ENCODE measurements at places on chromosomes 3 and 15.

DNA sequence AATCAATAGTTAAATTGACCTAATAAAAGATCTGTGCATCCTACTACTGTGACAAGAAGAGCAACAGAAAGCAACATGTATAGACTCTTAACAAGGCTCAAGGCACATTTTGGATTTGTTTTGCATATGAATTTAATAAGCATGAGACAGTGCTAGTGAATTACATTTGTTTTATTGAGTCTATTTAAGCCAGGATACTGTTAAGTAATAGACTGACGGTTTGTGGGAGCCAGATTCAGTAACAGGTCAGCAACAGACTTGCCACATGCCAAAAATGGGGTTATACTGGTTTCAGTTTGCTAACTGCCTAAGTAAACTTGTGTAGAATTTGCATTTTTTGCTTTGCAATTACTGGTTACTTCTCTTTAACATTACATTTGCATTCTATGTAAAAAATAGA, 54.0 kb downstream of the MBNL1 start:
- DNase-seq = no peak

- DNase-seq = no peak
Measured at GRCh38 chr3:12878141-12878574, 36.8 kb upstream of the RPL32 start.

- DNase-seq = no peak
Measured at GRCh38 chr3:106447723-106448301, 579.0 kb upstream of the CBLB start.

DNA sequence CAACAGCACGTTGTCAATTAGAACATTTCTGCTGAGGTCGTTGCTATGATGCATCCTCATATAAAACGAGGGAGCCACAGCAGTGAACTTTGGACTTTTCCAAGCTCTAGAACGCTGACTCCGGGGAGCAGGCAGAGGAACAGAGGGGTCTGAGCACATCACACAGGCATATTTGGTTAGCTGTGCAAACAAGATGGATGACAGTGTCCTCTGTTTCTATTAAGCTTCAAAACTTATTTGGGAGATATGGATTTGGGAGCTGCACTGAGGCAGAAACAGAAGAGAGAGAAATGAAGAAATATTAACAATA, 278.0 kb upstream of the TBL1XR1 start:
- no peak for DNase-seq

GRCh38 chr15:46304321-46304720, 669.5 kb downstream of the SQOR start:
- DNase-seq = no peak

DNA sequence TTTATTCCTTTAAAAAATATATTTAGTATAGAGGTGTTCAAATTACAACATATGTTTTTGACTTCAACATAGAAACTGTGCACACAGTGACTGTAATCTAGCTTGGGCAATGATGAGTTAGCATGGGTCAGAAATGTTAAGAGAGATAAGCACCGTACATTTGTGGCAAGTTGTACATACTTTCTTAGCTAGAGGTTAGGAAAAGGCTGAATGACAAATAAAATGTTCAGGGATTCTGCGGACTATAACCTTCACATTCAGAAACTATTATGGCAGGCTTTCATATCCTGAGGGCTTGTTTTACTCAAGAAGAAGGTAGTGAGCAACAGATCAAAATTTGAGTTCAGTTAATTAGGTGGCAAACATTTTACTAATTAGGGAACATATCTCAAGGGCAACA, 379.7 kb upstream of the EPHA6 start:
- no peak for DNase-seq

DNA sequence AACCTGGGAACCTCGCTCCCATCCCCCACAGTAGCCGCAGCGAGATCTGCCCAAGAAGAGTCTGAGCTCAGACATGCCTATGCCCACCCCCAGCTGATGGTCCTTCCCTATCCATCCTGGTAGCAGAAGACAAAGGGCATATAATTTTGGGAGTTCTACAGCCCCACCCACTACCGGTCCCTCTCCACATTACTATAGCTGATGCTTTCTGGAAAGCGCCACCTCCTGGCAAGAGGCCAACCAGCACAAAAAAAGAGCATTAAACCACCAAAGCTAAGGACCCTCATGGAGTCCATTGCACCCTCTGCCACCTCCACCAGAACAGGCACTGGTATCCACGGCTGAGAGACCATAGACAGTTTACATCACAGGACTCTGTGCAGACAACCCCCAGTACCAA, 168.4 kb downstream of the MEGF11 start:
- no peak for DNase-seq

GRCh38 chr3:30518181-30518864, 88.1 kb upstream of the TGFBR2 start:
- DNase-seq = no peak

GRCh38 chr3:52773361-52774065, 2.8 kb upstream of the NEK4 start:
- no peak for DNase-seq

DNA sequence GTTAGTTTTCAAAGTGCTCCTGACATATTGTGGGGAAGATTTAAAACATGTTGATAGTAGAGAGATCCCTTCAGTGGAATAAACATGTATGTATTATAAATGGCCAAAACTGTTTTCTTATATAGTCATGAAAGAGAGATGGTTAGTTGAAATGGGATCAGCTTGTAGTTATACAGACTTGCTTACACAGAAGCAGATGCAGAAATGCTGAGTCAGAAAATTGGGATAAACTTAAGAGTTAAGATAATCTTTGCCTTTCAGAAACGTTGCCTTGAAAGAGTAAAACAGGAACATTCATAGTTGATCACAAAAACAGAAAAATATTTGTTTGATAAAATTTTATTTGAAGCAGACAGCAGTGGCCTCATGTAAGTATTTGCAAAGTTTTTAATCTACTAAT, 433.2 kb upstream of the BCHE start:
- no peak for DNase-seq

GRCh38 chr3:119342176-119342575, 48.0 kb downstream of the ARHGAP31 start:
- no peak for DNase-seq

DNA sequence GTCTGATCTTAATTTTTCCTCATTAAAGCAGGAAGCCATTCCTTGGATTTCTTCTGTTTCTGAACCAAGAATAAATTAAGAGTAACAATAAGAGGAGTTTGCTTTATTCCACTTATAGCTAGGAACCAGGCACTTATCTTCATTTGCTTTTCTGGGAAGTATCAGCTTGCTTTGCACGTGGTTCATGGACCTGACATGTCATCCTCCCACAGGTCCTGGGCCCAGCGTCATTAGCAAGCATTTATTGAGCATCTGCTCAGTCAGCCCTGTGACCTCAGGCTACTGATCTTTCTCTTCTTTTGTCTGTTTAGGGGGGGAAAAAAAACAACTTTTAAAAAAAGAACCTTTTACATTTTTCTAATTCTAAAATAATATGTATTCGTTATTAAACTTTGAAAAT, 34.7 kb upstream of the CRTC3 start:
- no peak for DNase-seq

All from activated CD8-positive, alpha-beta memory T cell treated with anti-CD3 and anti-CD28 coated beads, Interleukin-2, amount 50 U/mL, for 48 hours (primary cell).